ENCODE measurements at places on chromosomes 2 and 18.

DNA sequence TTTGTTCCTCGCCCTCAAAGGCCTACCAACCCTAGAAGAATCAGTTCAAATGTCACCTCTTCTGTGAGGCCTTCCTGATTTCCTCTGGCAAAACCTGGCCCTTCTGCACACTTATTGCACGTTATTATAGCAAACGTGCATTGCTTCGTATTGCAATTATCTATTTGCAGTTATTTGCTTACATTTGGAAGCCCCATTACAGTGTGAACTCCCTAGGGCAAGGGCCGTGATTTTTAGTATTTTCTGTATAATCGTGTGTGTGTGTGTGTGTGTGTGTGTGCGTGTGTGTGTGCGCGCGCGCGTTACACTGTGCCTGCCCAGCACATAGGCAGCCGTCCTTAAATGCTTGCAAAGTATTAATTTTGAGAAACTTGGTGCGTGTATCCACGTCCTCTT is 460 bp upstream of the SEMA4F start:
- no peak for DNase-seq

DNA sequence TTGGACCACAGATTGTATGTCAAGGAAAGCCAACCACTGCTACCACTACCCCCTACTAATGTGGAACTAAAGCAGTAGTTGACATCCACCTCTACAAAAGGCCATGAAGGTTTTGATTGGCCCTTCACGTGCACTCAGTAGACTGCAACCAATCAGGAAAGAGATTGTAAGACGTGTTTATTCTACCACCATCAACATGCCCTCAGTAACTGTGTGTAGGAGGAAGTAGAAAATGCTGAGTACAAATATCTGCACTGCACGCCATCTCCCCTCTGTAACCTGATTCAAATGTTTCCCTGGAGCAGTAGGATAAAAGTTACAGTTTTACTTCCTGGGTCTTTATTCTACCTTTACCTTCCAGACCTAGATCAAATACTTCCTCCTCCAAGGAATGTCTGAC is 2.9 kb upstream of the CASP10 start:
- no peak for DNase-seq

- DNase-seq = no peak
Observed at GRCh38 chr2:205051417-205051816, 506.1 kb downstream of the PARD3B start.

DNA sequence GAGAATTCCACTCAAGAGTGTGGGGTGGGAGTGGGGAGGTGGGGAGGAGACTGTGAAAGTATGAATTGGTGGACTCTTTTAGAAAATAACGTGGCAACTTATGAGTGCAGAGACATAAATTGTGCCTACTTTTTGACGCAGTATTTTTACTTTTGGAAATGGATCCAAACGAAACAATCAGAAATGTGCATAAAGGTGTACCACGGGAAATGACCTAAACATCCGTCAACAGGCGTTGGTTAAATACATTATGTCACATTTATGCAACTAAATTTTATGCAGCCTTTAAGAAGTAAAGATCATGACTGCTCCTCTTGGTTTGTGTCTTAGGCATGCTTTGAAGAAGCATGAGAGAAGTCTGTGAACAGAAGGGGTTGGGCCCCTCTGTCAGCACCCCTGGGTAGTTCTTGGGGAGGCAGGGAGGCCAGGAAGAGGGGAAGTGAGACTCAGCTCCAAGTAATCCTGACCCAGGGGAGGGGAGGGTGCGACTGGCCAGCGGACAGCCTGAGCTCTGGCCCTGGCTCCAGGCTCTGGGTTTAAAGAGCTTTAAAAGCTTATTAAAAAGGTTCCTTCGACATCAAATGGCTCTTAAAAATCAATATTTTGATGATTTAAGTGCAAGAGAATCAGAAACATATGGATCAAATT is 126.4 kb upstream of the HAAO start:
- no peak for DNase-seq

GRCh38 chr2:84102274-84102673 is 356.8 kb downstream of the SUCLG1 start:
- no peak for DNase-seq

GRCh38 chr2:139411236-139411635 is 631.0 kb upstream of the NXPH2 start:
- no peak for DNase-seq

DNA sequence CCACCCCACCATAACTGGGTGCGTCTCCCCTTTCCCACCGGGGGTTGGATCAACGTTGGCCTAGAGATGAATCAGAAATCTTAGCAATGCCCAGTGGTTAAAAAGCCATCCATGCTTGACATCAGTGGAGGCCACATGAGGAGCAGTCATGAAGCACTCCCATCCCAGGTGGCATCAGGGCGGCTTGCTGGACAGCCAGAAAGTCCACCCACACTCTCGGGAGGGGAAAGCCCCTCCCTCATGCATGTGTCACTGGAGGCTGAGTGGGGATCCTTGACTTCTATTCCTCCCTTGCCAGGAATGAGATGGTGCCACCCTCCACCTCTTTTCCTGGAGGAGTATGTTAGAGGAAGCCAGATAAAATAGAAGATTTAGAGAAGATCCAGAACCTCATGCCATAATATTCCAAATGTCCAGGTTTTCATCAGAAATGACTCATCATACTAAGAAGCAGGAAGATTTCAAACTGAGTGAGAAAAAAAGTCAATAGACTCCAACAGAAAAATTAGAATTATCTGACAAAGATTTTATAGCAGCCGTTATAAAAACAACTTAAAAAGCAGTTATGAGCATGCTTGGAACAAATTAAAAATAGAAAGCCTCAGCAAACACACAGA is 507.1 kb upstream of the ID2 start:
- peak; percentile 41 for DNase-seq

DNA sequence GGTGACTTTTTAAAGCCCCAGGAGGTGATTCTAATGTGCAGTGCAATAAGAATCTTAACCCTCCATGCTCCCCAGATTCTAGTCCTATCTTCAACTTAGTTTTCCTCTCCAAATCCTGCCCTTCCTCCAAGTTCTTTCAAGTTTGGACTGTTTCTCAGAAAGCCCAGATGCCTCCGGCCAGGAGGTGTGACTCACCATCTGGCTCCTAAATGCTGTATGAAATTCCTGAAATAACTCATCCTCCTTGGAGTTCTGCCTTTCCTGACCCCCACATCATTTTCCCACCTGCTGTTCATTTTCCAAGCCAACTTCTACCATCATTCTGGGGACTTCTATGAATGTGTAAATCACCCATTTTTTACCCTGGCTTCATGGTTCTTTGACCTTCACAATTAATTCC is 118.2 kb upstream of the NOL4 start:
- no peak for DNase-seq

DNA sequence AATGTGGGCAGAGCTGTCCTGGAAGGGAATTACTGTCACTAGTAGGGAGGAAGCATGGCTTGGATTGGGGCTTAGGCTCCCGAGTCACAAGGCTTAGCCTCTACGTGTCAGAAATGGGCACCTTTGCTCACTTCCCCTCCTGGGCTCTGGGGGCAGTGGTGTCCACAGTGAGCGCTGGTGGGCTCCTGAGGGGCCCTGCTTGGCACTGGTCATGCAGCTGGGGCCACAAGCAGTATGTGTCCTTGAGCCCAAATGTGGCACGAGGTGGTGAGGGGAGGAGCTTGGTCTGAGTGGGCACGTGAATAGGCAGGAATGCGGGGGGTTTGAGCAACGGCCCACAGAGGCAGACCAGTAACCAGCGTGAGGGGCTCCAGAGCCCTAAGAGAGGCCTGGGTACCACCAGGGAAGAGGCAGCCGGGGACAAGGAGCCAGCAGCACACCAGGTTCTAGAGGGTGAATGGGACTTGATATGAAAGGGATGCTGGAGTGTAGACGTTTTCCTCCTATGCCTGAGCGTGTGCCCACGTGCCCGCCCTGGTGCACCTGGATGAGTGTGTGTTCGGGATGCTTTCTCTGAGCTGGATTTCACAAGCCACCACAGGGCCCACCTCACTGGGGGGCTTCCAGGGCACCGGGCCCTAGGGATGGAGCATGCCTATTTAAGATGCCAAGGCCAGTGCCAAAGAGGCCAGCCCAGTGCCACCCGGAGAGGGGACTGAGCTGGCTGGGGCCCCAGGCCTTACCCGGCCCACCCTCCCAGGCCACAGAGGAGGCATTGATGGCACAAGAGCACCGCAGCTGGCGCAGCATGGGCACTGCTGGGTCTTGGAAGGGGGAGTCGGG is 22.8 kb upstream of the PTMA start:
- no peak for DNase-seq

All from inflammatory macrophage treated with lipopolysaccharide for 1 hour (primary cell).